NCI-H2081 treated with DMSO at 0.1 percent for 48 hours (cell line): ENCODE measurements at places on chromosomes 11 and 22.

GRCh38 chr22:49153921-49154320, 673.8 kb downstream of the BRD1 start:
- DNase-seq, result no peak

DNA sequence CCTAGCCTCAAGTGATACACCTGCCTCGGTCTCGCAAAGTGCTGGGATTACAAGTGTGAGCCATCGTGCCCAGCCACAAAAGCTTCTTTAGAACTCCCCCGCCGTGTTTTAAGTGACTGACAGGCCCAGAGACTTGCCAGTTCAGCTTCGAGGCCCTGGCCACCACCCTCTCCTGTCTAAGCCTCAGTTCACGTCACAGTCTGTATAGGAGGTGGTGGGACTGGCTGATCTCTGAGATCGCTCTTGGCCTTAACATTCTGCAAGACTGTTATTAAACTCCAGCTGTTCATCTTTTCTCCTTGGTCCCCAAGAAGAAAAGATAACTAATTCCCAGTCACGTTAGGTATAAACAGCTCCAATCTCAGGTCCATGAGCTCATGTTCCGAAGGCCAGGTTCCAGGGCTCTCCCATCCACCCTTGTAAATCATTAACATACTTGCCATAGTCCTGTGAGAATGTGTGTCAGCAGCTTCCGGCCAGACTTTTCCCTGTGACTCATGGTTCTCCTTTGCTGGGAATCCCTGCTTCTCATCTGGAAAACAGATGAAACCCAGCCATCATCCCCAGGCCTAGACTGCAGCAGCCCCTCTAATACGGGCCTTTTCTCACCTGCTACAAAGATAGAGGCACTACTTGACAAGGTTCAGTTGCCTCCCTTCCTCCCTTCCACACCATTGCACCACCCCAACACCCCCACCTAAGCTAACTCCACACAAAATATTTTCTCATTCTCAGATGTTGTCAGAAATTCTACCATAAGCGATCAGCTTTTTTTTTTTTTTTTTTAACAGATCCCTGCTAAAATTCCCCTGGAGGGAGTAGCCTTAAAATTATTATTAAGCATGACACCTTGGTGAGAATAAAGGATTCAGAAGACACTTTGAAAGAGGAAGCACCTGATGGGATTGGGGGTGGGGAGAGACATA, 5.6 kb upstream of the KIAA0930 start:
- DNase-seq, result no peak

- no peak for DNase-seq
Measured at GRCh38 chr11:27395556-27396258, 32.7 kb upstream of the CCDC34 start.

DNA sequence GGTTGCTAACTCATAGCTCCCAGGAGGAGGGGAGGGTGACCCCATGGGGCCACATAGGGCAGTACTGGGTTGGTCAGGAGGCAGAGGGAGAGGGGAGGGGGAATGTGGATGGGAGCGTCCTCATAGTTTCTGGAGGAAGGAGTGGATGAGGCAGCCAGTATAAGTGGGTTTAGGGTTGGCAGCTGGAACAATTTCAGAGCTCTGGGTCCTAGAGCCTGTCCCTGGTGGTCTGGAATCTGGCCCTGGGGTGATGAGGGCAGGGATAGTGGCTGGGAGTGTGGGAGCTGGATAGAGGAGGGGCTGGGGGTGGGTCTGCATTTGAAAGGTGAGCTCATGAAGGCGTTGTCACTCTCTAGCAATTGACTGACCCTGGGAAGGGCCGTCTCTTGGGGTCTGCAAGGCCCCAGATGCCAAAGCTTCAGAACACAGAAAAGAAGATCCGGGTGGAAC, 5.3 kb upstream of the MRGPRG start:
- DNase-seq, result no peak

- no peak for DNase-seq
Measured at GRCh38 chr11:91248199-91248807, 976.3 kb upstream of the FAT3 start.

- no peak for DNase-seq
Measured at GRCh38 chr22:49976439-49977175, 16.0 kb downstream of the PIM3 start.

- DNase-seq, result no peak
Measured at GRCh38 chr22:31957970-31958594, 13.7 kb downstream of the YWHAH start.

DNA sequence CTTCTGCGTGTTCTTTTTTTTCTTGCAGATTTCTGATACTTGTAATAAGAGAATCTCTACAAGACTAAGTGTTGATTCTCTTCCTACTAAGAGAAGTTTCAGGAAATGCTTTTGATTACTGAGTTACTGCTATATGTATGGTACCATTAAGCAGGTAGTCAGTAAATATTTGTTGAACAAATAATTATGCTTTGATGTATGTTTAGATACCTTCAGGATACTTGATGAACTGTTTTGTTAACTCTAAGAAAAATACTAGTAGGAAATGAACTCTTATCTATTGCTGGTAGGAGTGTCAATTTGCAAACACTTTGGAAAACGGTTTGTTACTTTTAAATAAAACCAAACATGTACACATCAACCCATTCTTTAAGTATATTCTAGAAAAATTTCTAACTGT, 90.6 kb downstream of the TMEM135 start:
- no peak for DNase-seq

GRCh38 chr11:119404872-119405271, 18.1 kb downstream of the THY1 start:
- DNase-seq, result no peak

- no peak for DNase-seq
Measured at GRCh38 chr11:17298302-17298701, 21.8 kb downstream of the NUCB2 start.

GRCh38 chr11:77346906-77347603, 45.6 kb upstream of the GDPD4 start:
- DNase-seq, result no peak

DNA sequence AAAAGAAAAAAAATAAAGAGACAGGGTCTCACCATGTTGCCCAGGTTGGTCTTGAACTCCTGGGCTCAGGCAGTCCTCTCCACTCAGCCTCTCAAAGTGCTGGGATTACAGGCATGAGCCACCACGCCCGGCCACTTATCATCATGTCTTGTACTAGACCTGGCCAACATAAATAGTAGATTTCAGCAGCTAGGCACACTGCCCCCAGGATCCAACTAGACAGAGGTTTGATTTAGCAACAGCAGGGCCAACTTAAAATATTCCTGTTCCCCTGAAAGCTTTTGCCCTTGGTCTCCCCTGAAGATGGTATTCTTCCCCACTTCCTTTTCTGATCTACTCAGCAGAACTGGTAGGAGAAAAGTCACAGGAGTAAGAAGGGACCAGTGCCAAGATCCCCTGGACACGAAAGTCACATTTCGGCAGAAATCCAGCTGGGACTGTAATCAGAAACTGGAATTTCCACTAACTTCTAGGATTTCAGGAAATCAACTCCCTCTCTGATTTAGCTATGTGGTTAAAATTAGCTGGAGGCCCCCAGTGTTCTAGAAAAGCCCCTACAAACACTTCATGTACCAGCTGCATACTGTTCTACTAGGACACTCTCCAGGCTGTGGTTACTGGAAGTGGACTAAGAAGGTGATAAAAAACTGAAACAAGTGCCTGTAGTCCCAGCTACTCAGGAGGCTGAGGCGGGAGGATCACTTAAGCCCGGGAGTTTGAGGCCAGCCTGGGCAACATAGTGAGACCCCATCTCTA, 8.9 kb upstream of the PPP2R1B start:
- DNase-seq, result no peak

GRCh38 chr11:108790501-108791299, 125.8 kb downstream of the DDX10 start:
- DNase-seq, result no peak

- DNase-seq, result peak; percentile 57
Measured at GRCh38 chr11:31106968-31107576, 262.5 kb downstream of the DCDC1 start.

DNA sequence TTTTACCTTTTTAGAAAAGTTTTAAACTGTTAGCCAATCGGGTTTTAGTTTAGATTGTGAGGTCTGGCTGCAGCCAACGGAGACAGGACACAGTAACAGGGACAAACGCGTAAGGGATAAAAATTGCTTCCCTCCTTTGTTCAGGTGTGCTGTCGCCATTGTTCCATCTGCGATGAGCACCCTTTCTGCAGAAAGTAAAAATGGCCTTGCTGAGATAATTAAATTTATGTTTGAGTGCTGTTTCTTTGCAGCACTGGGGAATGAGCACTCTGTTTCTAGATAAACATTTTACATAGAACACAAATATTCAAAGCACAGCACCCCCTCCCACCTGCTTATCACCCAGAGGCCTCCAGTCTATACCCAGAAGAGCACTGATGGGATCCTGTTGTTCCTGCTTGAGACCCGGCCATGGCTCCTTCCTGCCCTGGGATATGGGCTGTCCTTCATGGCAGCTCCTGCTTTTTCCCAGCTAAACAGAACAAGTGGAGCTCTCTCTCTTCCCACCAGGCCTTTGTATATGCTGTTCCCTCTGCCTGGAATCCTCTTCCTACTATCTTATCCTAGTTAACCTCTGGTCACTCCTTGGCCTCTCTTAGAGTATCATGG, 34.3 kb upstream of the CELSR1 start:
- DNase-seq, result no peak

DNA sequence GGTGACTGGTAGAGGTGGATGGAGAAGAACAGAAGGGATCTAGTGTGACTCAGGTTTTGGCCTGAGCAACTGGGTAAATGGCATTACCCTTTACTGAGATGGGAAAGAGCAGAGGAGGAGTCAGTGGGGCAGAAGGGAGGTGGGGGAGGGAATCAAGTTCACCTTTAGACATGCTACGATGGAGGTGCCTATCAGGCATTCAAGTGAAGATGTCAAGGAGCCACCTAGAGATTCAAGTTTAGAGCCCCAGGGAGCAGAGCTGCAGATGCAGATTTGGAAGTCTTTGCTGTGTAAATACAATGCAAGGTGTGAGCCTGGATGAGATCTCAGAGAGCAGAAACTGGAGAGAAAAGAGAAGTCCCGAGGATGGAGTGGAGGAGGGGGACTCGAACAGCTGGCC, 979 bp upstream of the MOGAT2 start:
- DNase-seq, result no peak

GRCh38 chr11:80718611-80719291, 1277.9 kb upstream of the TENM4 start:
- no peak for DNase-seq

- DNase-seq, result no peak
Measured at GRCh38 chr11:134020598-134020997, 48.3 kb upstream of the JAM3 start.

DNA sequence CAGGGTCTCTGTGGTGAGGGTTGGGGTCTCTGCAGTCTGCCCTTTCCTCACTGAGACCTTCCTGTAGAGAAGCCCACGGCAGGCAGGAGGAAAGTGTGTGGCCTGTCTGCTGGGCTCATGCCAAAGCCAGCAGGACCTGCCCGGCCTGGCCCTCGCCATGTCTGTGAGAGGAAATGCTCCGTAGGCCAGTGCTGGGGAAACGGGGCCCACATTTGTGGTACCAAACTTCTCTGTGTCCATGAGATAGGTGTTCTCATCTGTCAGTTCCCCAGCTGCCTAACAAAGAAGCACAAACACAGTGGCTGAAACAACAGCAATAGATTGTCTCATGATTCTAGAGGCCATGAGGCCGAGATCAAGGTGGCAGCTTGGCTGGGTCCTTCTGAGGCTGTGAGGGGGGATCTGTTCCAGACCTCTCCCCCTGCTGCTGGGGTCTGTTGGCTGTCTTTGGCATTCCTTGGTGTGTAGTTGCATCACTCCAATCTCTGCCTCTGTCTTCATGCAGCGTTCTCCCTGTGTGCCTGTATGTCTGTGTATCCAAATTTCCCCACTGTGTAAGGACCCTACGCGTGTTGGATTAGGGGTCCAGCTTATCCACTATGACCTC, 772.5 kb downstream of the TBC1D22A start:
- DNase-seq, result no peak

DNA sequence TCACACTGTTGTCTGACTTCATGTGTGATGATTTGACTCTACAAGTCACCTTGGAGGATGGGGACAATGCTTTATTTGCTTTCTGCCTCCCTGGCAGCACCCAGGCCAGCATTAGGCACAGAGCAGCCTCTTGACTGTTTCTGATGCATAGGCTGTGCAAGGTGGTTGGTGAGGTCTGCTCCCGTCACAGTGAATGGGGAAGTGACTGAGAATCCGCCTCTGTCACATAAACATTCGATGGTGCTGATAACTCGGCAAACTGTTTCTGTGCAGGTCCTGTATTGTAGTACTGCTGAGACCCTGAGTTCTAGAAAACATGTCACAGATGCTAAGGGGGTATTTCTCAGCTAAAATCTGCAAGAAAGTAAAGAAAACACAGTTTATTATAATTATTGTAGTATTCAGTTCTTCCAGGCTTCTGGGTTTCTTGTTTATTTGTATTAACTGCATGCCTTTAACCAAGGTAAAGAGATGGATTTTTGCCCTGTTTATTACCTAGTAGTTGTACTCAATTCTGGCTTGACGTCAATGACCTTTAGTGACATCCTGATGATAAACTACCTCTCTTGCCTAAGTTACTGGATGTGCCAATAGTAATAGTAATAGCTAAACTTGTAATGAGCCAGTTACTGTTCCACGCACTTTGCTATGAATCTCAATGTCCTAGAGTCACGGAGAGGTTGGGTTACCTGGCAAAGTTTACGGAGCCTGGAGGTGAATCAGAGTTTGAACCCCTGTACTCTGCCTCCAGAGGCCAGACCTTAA, 24.8 kb upstream of the RCN1 start:
- no peak for DNase-seq

DNA sequence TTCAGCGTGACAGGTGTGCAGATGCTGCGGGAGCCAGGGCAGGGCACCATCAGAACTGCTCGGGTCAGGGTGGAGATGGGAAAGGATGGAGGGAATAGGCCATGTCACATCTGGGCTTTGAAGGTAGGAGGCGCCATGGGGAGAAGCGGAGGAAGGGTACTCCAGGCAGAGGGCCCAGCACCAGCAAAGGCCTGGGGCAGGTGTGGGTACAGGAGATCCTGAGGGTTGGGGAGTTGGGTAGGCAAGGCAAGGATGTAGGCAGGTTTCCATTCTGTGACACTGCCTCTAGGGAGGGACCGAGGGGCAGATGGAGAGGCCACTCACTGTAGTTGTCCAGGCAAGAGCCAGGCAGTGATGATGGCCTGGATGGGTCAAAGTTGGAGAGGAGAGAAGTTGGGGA, 8.5 kb downstream of the EMID1 start:
- no peak for DNase-seq
